Activated CD8-positive, alpha-beta memory T cell treated with anti-CD3 and anti-CD28 coated beads for 4 hours (primary cell): ENCODE measurements at places on chromosomes 2 and 18.

DNA sequence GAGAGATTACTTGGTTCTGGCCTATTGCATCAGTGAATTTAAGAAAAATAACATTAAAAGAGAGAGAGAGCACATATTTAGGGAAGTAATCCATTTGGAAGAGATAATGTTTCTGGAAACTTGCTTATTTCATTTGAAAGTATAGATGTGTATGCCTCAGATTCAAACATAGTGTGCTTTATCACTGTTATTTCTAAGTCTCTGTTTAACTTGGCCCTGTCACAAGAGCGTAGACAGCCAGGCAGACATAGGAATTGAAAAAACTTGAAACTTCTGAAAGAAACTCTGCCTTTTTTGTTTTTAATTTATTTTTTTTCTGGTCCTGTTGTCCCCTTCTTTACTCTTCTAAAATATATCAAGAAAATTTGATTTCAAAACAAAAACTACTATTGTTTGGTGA, 849.1 kb downstream of the CNTNAP5 start:
- no peak for DNase-seq

DNA sequence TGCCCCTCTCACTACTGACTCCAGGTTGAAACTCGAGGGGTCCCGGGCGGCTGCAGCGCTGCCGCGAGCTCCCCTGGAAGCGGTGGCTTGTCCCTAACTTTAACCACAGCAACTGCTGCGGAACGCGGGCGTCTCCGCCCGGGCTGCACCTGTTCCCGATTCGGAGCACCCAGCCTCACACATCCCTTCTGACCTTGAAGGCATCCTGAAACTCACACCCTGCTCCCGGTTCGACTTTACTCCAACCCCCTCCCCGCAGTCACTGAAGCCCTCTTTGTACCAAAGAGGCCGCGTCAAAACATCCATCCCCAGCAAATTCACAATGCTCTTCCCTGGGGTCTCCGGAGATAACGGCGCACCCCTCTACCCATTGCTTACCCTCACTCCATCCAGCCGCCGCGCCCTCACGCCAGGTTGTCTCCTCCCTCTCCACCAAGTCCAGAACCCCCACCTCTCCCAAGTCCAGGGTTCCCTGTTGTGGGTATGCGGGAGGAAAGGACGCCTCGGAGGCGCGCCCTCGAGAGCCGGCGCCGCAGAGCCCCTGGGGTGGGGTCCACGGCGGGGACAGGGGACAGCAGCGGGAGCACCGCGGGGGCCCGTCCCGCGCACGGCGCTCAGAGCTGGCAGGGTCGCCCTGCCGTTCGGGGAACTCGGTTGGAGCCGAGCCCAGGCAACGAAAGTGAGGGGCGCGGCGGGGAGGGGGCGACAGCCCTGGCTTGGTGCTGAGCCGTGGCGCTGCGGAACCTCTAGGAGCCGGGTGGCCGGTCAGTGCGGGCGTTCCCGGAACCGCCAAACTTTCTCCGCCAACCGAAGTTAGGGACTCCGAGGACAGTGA, 934 bp downstream of the MYO5B start:
- no peak for DNase-seq

DNA sequence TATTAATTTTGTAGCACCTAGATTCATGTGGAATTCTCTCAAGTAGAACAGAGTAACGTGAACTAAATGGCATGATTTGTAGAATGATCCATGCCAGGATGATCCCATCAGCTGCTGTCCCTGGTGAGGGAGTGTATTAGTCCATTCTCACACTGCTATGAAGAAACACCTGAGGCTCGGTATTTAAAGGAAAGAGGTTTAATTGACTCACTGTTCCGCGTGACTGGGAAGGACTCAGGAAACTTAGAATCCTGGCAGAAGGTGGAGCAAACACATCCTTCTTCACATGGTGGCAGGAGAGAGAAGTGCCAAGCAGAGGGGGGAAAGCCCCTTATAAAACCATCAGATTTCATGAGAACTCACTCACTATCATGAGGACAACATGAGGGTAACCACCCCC, 312.6 kb downstream of the PTPRM start:
- no peak for DNase-seq

GRCh38 chr2:100246163-100247145, 75.8 kb downstream of the LONRF2 start:
- no peak for DNase-seq

DNA sequence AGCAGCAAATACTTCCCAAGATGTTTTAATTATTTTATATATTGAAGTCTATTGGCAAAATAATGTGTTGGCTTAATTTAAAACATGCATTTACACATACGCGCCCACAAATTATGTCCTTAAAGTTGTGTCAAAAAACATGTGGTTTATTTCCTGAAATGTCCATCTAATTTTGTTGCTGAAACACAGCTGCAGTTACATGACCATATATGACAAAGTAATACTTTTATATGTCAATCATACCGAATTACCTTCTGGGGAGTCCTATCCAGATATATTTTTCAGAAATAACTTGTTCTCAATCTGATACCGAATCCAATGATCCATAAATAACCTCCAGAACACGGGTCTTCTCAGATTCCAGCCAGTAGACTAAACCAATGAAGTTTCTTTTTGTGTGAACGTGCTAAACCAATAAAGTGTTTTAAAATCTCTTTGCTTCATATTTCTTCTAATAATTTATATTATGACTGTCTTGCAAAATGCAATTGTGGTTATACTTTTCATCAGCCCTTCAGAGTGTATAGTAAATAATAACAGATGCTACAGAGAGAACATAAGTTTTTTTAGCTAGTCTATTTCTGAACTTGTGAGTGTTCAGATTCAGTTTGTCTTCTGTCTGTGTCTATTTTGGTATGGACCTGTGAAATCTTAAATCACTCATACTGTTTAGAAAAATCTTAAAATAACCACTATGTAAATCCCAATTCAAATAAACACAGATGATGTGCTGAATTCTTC, 2.4 kb downstream of the SCG2 start:
- no peak for DNase-seq

GRCh38 chr2:46852124-46852523, 63.5 kb downstream of the MCFD2 start:
- no peak for DNase-seq

DNA sequence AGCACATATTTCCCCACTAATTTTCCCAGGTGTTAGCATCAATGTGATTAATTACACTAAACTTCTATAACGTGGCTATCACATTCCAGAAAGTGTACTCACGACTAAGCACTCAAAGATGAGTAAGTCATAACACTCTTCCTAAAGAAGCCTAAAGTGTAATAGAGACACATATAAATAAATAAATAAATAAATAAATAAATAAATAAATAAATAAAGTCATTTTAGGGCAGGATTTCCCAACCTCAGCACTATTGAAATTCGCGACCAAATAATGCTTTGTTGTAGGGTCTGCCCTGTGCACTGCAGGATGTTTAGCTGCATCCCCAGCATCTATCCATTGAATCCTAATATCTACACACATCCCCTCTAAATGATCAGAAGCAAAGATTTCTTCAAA, 390.9 kb downstream of the CDH7 start:
- DNase-seq, result no peak

- no peak for DNase-seq
These were observed 71.2 kb downstream of the CTAGE1 start for GRCh38 chr18:22346401-22346952.

DNA sequence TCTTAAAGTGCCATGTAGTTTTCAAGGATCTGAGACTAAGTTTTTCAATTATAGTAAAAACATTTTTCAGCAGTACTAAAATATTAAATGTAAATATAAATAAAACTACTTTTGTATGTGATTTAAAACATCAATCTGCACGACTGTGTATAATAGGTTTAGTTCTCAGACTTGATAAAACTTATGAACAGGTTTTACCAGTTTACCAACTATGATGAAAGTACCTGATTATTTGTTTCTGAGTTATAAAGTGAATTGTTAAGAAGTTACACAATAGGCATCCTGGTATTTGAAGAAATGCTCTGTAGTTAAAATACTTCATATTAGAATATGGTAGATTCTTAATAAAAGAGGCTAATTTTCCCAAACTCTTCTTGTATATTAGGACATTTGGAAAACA, 14.8 kb downstream of the RELCH start:
- no peak for DNase-seq

GRCh38 chr18:75267643-75268363, 57.2 kb downstream of the TSHZ1 start:
- no peak for DNase-seq

DNA sequence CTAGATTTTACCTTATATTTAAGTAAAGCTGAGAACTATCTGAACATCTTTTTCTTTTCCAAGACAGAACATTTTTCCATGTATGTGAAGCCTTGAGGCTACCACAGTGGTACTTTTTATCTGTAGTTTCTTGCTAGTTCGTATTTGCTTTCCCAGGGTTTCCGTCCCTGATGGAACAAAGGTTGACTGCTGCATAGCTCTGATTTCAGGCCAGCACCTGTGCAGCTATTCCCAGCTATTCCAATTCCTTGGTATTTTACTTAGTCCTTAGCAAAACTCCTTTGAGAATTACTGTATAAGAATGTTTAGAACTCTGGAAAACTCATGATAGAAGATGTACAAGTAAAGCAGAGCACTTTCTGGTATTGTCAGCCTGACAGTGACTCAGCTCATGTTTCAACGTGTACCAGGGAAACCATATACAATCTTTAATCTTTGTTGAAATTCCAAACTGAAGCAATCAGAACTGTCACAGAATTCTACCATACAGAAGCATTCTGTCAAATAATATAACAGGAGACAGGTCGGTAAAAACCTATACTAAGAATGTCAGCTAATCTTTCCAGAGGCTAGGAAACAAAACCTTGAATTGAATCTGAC, 162.2 kb downstream of the PKP4 start:
- no peak for DNase-seq

DNA sequence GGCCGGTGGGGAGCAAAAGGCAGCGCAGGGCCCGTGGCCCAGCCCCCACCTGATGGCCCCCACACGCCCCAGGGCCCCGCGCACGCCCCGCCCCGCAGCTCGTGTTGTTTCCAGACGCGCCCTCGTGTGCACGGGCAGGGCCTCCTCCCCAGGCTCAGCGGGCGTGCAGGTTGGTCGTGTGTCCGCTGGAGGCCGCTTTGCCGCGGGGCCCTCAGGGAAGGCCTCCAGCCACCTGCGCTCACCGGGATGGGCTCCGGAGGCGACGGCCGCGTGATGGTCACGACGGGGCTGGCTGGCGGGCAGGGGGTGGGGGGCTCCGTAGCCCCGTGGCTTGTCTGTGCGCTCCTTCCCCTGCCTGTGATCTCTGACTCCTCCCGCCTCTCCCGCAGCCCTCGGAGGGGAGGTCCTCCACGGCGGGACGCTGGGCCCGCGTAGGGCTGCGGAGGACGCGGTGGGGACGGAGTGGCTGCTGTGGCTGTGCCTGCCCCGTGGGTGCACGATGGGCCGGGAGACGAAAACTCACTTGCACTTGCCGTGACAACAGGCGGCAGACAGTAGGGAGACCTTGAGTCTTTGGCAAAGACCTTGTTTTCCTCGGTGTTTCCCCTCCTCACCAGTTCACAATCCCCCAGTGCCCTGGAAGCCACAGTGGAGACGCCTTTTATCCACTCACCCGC, 67.1 kb downstream of the RTP5 start:
- DNase-seq, result no peak

GRCh38 chr2:226478109-226478809, 321.4 kb downstream of the IRS1 start:
- DNase-seq, result no peak

GRCh38 chr2:239013678-239013976, 165.7 kb downstream of the TWIST2 start:
- no peak for DNase-seq

GRCh38 chr18:21051620-21052019, 60.0 kb downstream of the ROCK1 start:
- no peak for DNase-seq

DNA sequence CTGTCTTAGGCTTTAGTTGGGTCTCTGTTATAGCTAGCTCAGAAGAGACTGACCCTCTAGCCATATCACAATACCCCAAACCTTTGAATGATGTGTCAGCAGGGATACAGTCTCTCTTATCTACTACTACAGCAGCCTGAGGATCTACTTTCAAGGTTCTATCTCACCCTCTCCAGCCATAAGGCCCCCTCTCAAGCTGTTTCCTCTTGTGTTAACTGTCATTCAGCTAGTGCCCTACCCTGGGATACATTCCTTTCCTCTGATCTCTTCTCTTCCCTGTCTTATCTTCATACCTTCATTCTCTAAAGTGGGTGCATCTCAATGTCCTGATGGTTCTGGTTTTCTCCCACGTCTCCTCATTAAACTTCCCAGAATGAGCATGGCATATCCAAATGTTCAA, 434.7 kb downstream of the NRXN1 start:
- DNase-seq, result no peak

- no peak for DNase-seq
These were observed 174.4 kb upstream of the MEX3C start for GRCh38 chr18:51371929-51372328.

DNA sequence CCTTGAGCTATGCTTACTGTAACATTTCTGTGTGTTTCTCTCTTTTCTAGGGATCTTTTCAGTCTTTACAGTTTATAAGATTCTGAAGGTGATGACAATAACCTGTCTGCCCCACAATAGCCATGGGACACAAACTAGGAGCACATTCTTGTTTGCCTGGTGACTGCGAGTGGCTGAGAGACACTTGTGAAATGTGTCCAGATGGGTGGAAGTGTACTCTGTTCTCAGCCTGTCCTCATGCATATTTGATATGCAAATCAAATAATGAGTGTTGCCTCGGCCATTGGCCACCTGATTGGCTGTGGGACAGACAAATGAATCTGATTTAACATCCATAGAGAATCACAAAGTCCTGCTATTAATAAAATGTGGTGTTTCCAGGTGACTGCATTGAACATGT, 246.2 kb downstream of the HNMT start:
- DNase-seq, result no peak

GRCh38 chr2:30421604-30422443, 25.2 kb upstream of the LCLAT1 start:
- no peak for DNase-seq

DNA sequence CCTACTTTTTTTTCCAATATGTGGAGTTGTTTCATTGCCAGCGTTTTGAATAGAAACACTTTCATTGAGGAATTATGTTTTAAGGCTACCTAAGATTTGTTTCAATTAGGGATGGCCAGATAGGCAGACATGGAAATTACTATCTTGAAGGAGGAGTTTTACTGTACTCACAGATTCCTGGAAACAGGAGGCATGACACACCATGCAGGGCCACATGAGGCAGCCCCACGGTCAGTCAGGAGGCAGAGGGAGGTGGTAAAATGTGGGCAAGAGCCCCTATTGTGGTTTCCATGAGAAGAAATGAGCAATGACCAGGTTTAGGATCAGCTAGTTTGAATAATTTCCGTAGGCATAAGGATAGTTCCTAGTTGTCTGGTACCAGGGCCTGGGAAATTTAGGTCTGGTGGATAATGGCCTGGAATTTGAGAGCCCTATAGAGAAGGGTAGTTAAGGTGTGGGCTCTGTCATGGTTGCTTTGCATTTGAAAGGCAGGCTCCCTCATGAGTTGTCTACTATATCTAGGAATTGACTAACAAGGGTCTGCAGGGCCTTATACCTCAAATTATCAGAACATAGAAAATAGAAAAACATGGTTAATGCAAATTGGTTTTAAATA, 360.0 kb upstream of the KCNJ3 start:
- DNase-seq, result no peak

- no peak for DNase-seq
These were observed 413.8 kb upstream of the RAB6C start for GRCh38 chr2:129565551-129566109.
